ENCODE measurements at places on chromosomes 4 and X.
A peak's percentile ranks its signal among the peaks of the same experiment; 100 is the strongest.

GRCh38 chr4:86185659-86186058 lies 174.2 kb downstream of the MAPK10 start:
- no peak for DNase-seq

DNA sequence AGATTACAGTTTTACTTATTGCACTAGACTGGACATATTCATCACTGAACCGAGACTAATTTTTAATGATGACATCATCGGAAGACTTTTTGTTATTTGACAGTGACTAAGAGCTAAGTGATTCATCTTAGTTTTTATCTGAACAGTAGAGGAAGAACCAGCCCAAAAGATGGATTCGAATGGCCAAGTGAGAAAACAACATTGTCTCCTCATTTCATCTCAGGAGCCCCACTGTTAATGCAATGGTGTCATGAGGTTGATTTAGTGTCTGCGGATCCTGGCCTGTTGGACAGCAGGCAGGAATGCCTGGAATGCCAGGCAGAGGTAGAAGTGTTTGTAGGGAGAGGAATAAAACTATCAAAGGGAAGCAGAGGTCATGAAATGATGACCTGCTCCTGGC lies 37.8 kb upstream of the HPF1 start:
- no peak for DNase-seq

DNA sequence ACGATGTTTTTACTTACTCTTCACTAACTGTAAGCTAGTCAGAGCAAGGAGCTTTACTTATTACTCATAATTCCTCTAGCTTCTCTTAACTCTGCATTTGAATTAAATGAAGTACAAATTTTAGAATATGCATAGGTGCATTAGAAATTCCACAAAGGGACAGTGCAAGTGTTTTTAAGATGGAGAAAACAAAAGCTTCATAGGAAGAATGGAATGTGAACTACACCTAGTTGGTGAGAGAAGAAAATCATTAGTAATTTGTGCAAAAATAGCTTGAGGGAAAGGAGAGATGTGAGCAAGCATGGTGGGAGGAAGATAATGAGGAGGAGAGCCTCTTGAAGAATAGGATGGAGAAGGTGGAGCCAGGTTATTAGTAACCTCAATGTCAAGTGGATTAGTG lies 77.5 kb upstream of the SMARCA5 start:
- no peak for DNase-seq

DNA sequence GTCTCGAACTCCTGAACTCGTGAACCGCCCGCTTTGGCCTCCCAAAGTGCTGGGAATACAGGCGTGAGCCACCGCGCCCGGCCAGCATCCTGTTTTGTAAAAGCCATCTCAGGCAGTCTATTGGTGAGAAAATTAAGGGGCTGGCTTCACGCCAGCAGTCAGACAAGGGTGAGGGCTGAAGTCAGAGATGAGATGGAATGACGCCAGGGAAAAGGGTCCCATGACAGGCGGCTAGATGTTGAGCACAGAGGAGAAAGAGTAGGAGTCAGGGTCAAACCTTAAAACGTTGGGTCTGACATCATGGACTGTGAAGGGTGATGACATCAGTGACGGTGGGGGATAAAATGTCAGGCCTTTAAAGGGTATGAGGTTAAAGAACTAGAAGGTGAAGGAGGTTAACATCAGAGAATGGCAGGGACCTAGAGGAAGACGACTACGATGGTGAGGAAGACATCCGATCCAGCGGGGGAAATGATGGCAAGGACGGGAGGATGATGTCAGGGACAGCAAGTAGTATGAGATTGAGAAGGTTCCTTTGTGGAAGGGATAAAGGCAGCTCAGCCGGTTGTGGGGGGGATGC lies 504 bp upstream of the RBM3 start:
- DNase-seq: peak; percentile 62

DNA sequence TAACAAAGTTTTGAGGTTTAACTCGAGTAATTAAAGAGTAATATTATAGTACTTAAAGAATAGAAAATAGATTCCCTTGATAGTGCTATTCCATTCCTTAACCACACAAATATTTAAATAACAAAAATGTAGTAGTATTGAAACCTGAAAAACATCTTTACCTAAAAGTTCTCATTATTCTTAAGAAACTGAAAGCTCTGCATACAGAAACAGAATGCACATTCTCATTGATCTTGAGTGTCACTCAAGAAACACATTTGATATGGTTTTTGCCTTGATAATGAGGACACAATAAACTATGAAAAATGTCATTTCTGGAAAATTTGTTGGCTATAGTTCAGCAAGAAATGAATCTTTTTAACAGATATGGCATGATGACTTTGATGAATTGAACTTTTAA lies 268.5 kb downstream of the COL25A1 start:
- no peak for DNase-seq

DNA sequence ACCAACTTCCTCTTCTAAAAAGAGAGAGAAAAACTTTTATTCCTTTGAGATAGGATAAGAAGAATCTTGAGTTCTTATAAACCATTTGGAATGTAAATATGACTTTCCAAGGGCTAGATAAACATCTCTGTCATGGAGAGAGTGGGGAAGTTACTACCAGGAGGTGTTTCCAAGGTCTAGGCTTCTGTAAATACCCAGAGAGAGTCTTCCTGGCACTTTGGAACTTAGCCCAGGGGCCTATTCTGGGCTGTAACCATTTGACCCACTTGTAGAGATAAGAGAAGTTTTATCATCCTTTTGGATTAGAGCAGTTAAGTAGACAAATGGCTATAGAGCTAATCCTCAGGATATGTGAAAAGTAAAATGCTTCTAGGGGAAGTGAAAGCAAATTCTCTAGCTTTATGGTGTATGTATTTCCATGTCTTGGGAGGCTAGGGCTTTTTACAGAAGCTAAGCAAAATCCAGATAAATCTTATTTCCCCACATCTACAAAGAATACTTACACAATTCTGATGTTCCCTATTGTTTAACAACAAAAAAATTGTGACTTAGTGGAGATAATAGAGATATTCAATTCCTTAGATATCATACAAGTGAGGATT lies 51.1 kb downstream of the MCUB start:
- no peak for DNase-seq

DNA sequence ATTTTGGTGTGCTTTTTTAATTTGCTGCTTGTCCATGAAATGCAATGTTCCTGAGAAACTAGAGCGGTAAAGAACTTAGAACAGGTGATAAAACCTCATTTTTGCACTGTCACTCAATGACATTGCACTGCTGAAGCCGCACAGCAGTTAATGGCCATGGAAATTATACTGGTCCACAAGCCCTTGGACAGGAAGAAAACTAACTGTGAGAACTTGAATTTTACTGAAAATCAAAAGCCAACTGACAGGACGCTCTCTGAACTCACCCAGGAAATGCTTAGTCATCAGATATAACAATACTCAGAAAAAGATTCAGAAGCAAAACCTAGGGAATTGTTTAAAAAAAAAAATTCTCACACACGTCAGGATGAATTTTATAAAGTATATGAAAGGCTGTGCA lies 246.4 kb upstream of the SLC7A11 start:
- DNase-seq: no peak

GRCh38 chrX:45823536-45823935 lies 622.9 kb upstream of the DIPK2B start:
- no peak for DNase-seq

- no peak for DNase-seq
Observed at GRCh38 chr4:176156656-176157055, 38.7 kb downstream of the SPATA4 start.

DNA sequence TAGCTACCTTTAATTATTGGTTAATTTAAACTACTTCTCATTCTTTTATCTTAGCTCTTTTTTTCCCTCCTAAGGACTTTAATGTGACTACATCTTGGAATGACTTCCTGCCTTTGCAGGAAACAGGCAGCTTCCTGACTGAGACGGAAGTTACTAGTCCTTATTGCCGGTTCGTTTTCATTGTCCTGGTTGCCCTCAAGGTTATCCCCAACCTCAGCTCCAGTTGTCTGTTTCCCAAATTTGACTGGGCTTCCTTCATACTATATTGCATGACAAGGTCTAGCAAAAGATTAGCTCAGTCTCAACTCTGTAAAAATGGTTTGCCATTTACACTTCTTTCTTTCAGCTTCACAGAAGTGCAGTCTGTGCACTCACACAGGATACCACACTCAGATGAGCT lies 109.9 kb upstream of the DDX53 start:
- no peak for DNase-seq

DNA sequence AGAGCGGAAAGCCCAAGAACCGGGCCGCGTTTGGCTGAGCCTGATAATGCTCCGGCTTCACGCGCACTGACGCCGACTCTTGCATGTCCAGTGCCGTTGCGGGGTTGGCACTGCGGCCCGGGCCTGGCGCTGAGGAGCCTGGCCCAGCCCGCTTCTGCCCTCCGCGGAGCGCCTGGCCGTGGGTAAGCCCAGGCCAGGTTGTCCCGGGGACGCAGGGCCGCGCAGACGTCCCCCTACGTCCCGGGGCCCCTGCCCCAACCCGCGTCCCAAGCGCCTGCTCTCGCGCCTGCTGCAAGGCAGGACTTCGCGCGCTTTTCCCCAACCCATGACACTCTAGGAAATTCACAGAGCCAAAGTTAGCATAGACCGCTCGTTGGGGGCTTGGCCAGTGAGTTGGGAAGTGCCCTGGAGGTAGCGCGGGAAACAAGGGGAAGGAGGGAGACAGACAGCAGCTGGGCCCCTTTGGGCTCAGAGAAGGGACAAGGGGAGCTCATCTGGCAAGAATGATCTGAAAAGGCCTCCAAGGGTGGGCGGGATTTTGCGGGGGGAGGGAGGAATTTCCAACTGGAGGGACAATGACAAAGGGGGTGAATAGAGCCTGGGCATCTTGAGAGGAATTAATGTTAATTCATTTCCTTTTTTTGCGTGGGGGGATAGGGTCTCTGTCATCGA lies 665 bp upstream of the LRPAP1 start:
- DNase-seq: no peak

GRCh38 chr4:127012549-127012948 lies 620.2 kb upstream of the INTU start:
- DNase-seq: no peak

- no peak for DNase-seq
Observed at GRCh38 chr4:108971473-108971872, 208.6 kb upstream of the ETNPPL start.

DNA sequence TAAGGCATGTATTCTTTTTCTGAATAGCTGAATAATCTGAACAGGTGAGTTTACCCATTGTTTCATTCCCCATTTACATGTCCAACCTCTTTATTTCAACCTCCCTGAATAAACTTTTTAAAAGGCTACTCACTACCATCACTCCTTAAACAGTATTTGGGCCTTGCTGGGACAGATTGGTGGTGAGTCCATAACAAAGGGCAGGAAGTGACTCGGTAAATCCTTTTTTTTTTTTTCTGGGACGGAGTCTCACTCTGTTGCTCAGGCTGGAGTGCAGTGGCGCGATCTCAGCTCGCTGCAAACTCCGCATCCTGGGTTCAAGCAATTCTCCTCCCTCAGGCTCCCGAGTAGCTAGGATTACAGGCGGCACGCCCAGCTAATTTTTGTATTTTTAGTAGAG lies 23.4 kb upstream of the SEC24B start:
- DNase-seq: no peak

DNA sequence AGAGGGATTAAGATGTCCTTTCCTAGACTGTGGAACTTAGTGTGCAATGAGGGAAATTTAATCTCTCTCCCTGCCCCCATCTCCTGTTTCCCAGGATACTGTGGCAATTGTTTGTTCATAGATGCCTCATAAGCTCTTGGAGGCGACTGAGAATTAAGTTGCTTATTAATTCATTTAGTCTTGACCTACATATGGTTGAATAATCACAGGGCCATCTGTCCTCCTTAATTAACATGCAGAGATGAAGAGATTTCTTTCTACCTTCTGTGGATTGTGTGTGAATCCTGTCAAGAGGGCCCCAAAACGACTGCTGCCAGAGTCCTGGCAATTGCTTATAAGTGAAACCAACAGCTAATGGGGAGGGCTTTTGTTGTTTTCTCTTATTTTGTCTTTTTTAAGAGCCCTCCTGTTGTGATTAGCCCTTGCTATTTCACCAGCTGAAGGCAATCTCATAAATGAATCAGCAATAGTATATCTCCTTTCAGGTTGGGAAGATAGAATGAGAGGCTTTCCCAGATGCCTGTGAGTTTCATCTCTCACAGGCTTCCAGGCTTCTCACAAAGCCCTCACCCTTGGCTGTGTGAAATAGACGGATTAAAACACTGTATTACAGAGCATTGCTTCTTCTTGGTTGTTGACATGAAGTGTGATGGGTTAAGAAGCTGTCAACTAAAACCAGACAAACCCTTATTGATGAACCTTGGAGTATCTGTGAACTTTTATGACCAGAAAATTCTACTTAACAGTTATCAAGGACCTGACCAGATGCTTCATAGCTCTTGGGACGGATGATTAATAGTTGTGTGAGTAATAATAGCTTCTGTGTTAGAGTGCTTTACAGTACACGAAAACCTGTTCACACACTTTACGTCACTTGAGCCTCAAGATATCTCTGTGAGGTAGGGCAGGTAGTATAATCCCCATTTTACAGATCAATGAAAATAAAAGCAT lies 58.5 kb downstream of the PGRMC2 start:
- DNase-seq: no peak

DNA sequence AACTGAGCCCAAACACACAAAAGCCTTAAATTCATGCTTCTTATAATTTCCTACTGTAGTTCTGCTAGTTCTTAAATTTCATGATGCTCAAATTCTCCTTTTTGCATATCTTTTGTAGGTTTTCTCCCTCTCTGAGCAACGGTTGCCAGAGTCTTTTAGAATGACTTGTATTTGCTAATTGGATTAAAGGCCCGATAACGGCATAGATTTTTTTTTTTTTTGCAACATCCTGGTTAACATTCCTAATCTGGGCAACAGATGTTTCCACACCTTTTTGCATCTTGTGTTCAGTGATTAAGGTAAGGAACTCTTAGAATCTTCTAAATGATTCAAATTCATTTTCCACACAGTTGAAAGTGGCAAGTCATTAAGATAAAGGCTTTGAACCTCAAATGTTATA lies 66.3 kb upstream of the ADGRG2 start:
- DNase-seq: no peak

GRCh38 chr4:156999175-156999517 lies 27.5 kb upstream of the PDGFC start:
- DNase-seq: no peak

DNA sequence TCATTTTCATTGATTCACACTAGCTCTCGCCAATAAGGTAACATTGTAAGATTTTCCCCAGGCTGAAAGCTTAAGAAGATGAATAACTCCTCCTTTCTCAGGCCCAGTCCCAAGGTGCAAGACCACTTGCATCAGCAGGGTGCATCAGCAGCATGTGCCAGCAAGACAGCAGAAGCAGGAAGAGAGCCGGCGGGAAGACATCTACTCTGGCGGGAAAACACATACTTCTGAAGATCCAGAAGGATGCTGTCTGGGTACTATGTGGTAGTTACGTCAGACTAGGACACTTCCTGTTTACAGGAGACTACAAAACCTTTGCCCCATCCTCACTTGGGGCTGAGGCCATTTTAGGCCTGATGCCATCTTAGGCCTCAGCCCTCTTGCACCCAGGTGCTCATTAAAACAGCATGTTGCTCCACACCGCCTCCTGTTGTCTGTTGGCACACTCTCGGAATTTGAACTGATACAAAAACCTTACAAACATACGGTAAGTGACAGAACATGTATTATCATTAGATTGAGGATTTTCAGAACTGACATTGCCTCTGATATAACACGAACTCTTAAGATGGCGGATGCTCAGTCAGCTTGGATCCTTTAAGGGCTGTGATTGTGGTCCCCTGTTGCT lies 886.5 kb upstream of the EPHA5 start:
- no peak for DNase-seq
